Hematopoietic multipotent progenitor cell treated with erythropoietin and hydrocortisone succinate and interleukin-3 and kit ligand, for 6 days (in vitro differentiated cells): ENCODE measurements at places on chromosomes 2 and 18.

DNA sequence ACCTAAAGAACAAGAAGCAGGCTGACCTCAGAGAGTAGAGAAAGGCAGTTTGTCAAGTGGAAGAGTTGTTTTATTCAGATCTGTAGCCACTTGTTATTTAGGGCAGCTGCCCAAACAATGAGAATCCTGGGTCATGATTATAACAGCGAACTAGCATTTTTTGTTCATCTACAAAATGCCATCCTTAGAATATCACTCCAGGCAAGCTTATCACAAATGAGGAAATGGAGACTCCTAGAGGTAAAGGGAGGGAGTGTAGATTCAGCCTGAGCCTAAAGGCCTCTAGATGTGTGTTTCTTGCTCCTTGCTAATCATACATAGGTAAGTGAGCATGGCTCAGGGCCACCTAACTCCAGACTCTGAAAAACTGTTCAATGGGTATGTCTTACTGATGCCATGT, 126.1 kb downstream of the HNMT start:
- DNase-seq = peak; percentile 83

DNA sequence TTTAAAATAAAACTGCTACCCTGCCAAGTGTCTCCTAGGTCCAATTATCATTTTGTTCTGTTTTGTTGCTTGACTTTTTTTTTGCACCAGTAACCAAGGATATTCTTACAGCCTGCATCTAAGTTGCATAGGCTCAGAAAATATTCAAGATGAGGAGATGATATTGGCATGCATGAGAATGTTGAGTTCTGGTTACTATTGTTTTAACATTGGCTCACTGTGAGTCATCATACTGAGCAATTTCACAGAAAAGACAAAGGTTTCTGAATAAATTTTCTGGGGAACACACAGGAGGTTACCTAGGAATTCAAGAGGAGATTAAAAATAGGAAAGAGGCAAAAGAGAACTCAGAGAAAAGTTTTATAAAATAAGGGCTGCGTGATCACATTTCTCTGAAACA, 84.8 kb upstream of the POU3F3 start:
- no peak for DNase-seq

GRCh38 chr2:83221258-83221657, 1237.8 kb downstream of the SUCLG1 start:
- DNase-seq = no peak

- DNase-seq = no peak
Observed at GRCh38 chr2:217331523-217332416, 471.9 kb upstream of the TNP1 start.

DNA sequence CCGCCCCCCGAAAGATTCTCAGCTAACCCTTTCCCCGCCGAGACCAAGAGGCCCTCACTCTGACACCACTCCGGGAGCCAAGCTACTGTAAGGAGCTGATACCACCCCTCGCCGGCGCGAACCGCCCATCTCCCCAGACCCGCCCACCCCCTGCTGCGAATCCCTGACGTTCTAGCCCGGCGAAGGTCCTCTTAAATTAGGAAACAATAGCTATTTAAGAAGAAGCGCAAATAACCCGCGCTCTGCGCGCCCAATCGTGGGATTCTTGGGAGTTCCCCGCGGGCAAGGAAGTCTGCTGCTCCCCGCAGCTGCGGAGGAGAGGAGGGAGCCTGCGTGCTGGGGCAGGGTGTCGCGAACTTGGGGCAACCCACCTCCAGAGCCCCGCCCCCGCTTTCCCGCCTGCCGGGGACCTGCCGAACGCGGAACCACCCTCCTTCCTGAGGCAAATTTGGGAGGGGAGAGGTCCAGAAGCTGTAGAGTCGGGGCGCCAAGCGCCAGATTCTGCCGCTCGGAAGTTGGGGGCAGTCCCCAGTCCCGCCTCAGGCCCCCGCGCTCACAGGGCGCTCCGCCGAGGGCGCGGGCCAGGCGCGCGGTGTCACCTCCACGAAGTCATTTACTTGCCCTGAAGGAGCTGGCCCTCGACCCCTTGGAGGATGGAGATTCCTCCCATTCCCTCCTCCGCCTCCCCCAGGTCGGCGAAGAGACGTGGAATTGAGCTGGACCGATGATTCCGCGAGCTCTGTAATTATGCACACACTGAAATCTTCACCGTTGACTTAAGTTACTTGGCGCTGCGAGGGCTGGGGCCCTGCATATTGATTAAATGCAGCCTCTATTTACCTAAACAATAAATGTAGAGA, 8.4 kb upstream of the SP9 start:
- peak; percentile 47 for DNase-seq
